ENCODE measurements at places on chromosomes 5 and 9. TPM values are rescaled to one million over a fixed set of nuclear protein-coding genes. Genes with fewer than 3 reads are reported as not detected.

GRCh38 chr5:80591352-80591751, 21.3 kb upstream of the ANKRD34B start:
- DNase-seq = no peak

DNA sequence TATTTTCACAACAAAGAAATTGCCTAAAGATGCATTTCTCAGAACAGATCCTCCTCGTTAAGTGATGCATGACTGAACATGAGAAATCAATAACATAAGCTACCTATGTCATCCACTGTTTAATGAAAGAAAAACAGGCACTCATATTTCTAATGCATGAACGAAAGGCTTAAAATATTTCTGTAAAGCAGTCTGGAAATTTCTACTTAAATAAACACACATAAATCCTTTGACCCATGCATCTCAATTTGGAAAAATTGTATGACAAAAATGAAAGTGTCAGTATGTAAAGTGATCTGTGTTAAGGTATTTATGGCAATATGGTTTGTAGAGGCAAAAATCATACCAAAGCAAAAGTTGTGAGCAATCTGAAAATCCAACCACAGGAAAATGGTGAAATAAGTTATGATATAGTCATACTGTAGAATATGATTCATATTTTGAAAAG, 399.2 kb upstream of the GRAMD2B start:
- DNase-seq = no peak

DNA sequence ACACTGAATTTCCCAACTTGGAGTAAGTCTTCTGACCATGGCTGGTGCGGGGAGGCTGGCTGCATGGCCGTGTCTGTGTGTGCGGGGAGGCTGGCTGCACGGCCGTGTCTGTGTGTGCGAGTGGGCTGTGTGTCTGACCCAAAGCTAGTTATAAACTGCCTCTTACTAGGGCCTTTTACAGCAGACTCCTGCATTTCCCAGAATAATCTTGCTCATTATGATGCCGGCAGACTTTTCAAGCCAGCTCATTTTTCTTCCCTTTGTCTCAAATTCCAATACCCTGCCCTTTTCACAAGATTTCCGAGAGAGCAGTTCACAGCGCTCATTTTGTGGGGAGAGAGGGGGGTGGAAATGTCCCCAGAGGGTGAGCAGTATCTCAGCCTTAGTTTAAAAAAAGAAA, 470.7 kb upstream of the BRINP1 start:
- peak; percentile 34 for DNase-seq

GRCh38 chr5:38151878-38152277, 106.5 kb upstream of the EGFLAM start:
- no peak for DNase-seq

- no peak for DNase-seq
Observed at GRCh38 chr5:77292026-77292757, 81.7 kb downstream of the PDE8B start.

Gene PCDHGA5
- 0.71 TPM for total RNA-seq

Gene FGF10
- 1.3 TPM for total RNA-seq
